HFFc6 (cell line): ENCODE measurements at places on chromosomes 7 and 10. TPM values are rescaled to one million over a fixed set of nuclear protein-coding genes. Genes with fewer than 3 reads are reported as not detected.

- no peak overlapping the region for H3K27ac ChIP-seq
- H3K4me3 ChIP-seq = no peak overlapping the region
- peaks cover 9% of the 10 kb centered on the region for H3K27me3 ChIP-seq
- H3K36me3 ChIP-seq = no peaks in the 10 kb centered on the region
Measured at GRCh38 chr7:2886391-2886790, 42.3 kb upstream of the GNA12 start.

GRCh38 chr7:92504563-92504962 lies 23.8 kb downstream of the PEX1 start:
- H3K27me3 ChIP-seq = no peaks in the 10 kb centered on the region
- no peaks in the 10 kb centered on the region for H3K4me1 ChIP-seq
- DNase-seq = no peak
- H3K36me3 ChIP-seq = 0 out of 2 replicates have a peak, but pooled peaks cover 11% of the 10 kb centered on the region

Gene PNLIPRP3
- total RNA-seq = not detected in 3 replicates

GRCh38 chr7:72308986-72309385 lies 103.2 kb downstream of the CALN1 start:
- H3K4me3 ChIP-seq = no peak overlapping the region
- peaks cover 1% of the 10 kb centered on the region; the same call in 1 of the 2 replicates for H3K27me3 ChIP-seq
- H3K4me1 ChIP-seq = no peaks in the 10 kb centered on the region
- H3K36me3 ChIP-seq = no peaks in the 10 kb centered on the region
- H3K27ac ChIP-seq = no peak overlapping the region
- no peak for DNase-seq

GRCh38 chr10:59003203-59003602 lies 173.2 kb upstream of the PHYHIPL start:
- peaks cover 11% of the 10 kb centered on the region for H3K27me3 ChIP-seq
- H3K27ac ChIP-seq = no peak overlapping the region
- H3K4me3 ChIP-seq = no peak overlapping the region
- no peak for DNase-seq

GRCh38 chr10:117241541-117242462 lies 888 bp downstream of the SLC18A2 start:
- H3K27me3 ChIP-seq = peaks cover 45% of the 10 kb centered on the region
- H3K4me1 ChIP-seq = peaks cover 7% of the 10 kb centered on the region
- no peak overlapping the region for H3K27ac ChIP-seq
- H3K36me3 ChIP-seq = no peaks in the 10 kb centered on the region

DNA sequence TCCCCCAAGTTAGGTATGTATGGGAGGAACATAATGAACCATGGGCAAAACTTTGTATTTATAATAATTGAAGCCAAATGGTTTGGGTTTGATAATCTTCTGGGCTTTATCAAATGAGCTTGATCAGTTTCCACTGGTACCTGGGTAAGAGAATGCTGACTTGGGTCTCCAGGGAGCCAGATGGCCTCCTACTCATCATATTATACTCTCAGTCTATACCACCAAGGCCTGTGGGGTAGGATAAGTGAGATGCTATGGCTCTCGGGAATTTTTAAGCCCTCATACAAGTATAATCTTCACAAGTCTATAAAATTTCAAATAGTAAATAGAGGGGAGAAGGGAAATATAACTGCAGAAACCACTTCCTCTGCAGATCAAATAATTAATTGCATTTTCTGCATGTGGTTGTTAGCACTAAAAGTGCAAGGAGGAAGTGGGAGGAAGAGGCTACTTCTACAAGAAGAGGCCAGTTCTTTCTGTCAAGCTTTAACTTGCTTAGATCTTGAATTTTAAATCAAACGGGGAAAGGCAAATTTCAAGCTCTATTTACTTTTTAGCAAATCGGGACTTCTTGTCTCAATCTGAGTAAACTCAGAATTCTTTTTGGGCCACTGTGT lies 349.0 kb downstream of the SORCS1 start:
- H3K4me1 ChIP-seq = no peaks in the 10 kb centered on the region
- H3K27ac ChIP-seq = no peak overlapping the region
- H3K27me3 ChIP-seq = no peaks in the 10 kb centered on the region

- H3K4me1 ChIP-seq = peaks cover 13% of the 10 kb centered on the region
- DNase-seq = no peak
- no peaks in the 10 kb centered on the region; the same call in 1 of the 2 replicates for H3K27me3 ChIP-seq
- no peak overlapping the region for H3K27ac ChIP-seq
Measured at GRCh38 chr7:112053737-112054069, 152.5 kb downstream of the DOCK4 start.

- no peaks in the 10 kb centered on the region for H3K36me3 ChIP-seq
- no peak overlapping the region for H3K4me3 ChIP-seq
- peaks cover 47% of the 10 kb centered on the region for H3K4me1 ChIP-seq
- no peaks in the 10 kb centered on the region; the same call in 1 of the 2 replicates for H3K27me3 ChIP-seq
- DNase-seq = no peak
- no peak overlapping the region for H3K27ac ChIP-seq
Measured at GRCh38 chr7:128710481-128710880, 28.7 kb upstream of the CALU start.

Gene FAM170B
- total RNA-seq = not detected in 3 replicates

- no peak overlapping the region for H3K27ac ChIP-seq
- no peaks in the 10 kb centered on the region for H3K36me3 ChIP-seq
- DNase-seq = no peak
- H3K4me3 ChIP-seq = no peak overlapping the region
Measured at GRCh38 chr7:14960721-14961120, 58.2 kb upstream of the DGKB start.

GRCh38 chr10:52949899-52950298 lies 177.3 kb upstream of the MBL2 start:
- no peak for DNase-seq
- H3K4me1 ChIP-seq = no peaks in the 10 kb centered on the region
- no peaks in the 10 kb centered on the region; the same call in 1 of the 2 replicates for H3K27me3 ChIP-seq
- no peaks in the 10 kb centered on the region for H3K36me3 ChIP-seq
- H3K4me3 ChIP-seq = no peak overlapping the region

Gene CPN1
- not detected in 3 replicates for total RNA-seq

GRCh38 chr10:125160856-125161706 lies 718 bp upstream of the CTBP2 start:
- H3K4me1 ChIP-seq = peaks cover 18% of the 10 kb centered on the region
- H3K27me3 ChIP-seq = peaks cover 4% of the 10 kb centered on the region; the same call in 1 of the 2 replicates
- peak overlapping the region; percentile 82 for H3K27ac ChIP-seq
- no peaks in the 10 kb centered on the region; the same call in 1 of the 2 replicates for H3K36me3 ChIP-seq

- H3K27me3 ChIP-seq = peaks cover 18% of the 10 kb centered on the region
- H3K4me3 ChIP-seq = no peak overlapping the region
- H3K36me3 ChIP-seq = no peaks in the 10 kb centered on the region; the same call in 1 of the 2 replicates
- no peaks in the 10 kb centered on the region for H3K4me1 ChIP-seq
Measured at GRCh38 chr10:132113206-132113605, 47.5 kb downstream of the JAKMIP3 start.

GRCh38 chr10:80662429-80663261 lies 124.9 kb downstream of the SH2D4B start:
- H3K27ac ChIP-seq = peak overlapping the region; percentile 59
- H3K4me1 ChIP-seq = peaks cover 9% of the 10 kb centered on the region; the same call in 1 of the 2 replicates
- no peaks in the 10 kb centered on the region for H3K36me3 ChIP-seq
- H3K27me3 ChIP-seq = peaks cover 5% of the 10 kb centered on the region; the same call in 1 of the 2 replicates
- DNase-seq = peak; percentile 81
- H3K4me3 ChIP-seq = peak overlapping the region; percentile 84

Gene RNF133
- total RNA-seq = not detected in 2 replicates

GRCh38 chr10:117341061-117341460 lies 34.2 kb downstream of the PDZD8 start:
- H3K36me3 ChIP-seq = peaks cover 4% of the 10 kb centered on the region; the same call in 1 of the 2 replicates
- peaks cover 3% of the 10 kb centered on the region; the same call in 1 of the 2 replicates for H3K27me3 ChIP-seq
- no peak overlapping the region for H3K27ac ChIP-seq
- no peak for DNase-seq

- no peaks in the 10 kb centered on the region for H3K27me3 ChIP-seq
- peaks cover 13% of the 10 kb centered on the region for H3K4me1 ChIP-seq
- H3K4me3 ChIP-seq = no peak overlapping the region
- H3K27ac ChIP-seq = no peak overlapping the region
- no peaks in the 10 kb centered on the region for H3K36me3 ChIP-seq
Measured at GRCh38 chr10:51244309-51244708, 170.0 kb downstream of the PRKG1 start.

GRCh38 chr10:71090801-71091200 lies 121.6 kb upstream of the UNC5B start:
- H3K27ac ChIP-seq = no peak overlapping the region
- H3K4me1 ChIP-seq = no peaks in the 10 kb centered on the region
- no peaks in the 10 kb centered on the region for H3K36me3 ChIP-seq

DNA sequence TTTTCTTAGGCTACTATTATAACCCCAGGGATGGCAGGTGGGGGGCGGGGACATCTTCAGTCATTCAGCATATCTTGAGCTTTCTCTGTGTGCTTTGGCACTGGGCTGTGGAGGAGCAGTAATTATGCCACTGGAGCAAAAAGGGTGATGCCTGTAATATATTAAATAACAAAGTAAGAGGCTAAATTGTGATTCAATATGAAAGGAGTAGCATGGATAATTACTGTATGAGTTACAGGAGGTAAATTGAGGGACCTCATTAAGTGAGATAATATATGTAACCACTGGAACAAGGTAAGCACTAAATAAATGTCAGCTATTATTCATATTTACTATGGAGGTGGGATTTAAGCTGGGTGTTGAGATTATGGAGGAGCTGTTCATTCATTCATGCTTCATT lies 3.3 kb upstream of the STN1 start:
- DNase-seq = no peak
- H3K27me3 ChIP-seq = peaks cover 2% of the 10 kb centered on the region; the same call in 1 of the 2 replicates
- H3K4me1 ChIP-seq = peaks cover 22% of the 10 kb centered on the region
- no peaks in the 10 kb centered on the region; the same call in 1 of the 2 replicates for H3K36me3 ChIP-seq
- H3K27ac ChIP-seq = no peak overlapping the region

Gene HOXA2
- total RNA-seq = 0.11 to 0.14 TPM in 2 of 3 replicates, not detected in the other

DNA sequence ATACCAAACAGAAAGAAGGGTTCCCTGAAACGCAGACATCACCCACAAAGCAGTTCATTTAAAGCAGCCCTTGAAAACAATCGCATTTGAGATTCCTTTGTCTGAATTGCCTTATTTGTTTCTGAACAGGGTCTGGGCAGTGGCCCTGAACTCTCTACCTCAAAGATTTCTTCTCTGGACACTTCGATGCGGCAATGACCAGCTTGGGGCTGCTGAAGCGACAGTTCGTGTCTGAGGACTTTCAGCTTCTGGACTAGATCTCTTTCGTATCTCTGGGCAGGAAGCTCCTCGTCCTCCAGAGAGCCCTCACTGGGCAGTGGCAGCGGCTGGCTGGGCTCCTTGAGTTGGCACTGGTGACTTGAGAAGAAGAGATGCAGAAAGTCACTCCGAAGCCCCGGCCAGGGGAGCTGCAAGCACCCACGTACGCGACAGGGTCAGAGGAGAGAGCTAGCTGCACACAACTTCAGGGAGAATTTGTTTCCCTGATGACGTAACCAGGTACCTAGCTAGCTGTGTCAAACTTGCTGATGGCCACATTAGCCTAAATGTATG lies 96.3 kb downstream of the SMURF1 start:
- DNase-seq = no peak
- peaks cover 59% of the 10 kb centered on the region for H3K36me3 ChIP-seq
- H3K4me1 ChIP-seq = peaks cover 29% of the 10 kb centered on the region
- H3K27ac ChIP-seq = no peak overlapping the region

DNA sequence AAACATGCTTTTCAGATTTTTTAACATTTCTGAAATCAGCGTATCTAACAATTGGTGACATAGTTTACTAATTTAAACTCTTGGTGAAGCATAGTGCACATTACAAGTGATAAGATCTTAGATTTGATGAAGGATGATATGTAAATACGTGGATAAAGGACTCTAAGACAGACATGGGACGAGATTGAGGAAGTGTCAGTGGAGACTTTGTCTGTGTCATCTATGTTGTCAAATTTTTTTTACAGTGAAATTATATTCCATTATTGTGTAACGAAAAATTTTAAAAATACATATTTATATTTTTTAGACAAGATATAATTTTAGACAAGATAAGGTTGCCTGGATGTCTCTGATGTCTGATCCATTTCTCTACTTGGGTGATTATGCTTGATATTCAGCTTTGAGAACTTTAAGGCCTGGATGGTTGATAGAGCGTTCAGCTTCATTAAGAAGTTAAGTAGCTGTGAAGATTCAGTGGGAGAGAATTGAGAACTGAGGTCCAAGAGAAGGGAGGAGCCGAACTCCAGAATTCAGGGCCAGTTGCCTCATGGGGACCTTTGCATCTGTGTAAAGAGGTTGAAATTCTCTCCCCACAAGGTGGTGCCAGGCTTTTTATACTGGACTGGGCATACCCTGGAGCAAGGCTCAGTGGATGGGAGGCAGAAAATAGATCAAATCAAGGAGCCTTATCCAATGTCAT lies 62.7 kb downstream of the KAT6B start:
- peak; percentile 18 for DNase-seq
- no peaks in the 10 kb centered on the region for H3K27me3 ChIP-seq
- peaks cover 26% of the 10 kb centered on the region for H3K4me1 ChIP-seq
- H3K36me3 ChIP-seq = no peaks in the 10 kb centered on the region; the same call in 1 of the 2 replicates

DNA sequence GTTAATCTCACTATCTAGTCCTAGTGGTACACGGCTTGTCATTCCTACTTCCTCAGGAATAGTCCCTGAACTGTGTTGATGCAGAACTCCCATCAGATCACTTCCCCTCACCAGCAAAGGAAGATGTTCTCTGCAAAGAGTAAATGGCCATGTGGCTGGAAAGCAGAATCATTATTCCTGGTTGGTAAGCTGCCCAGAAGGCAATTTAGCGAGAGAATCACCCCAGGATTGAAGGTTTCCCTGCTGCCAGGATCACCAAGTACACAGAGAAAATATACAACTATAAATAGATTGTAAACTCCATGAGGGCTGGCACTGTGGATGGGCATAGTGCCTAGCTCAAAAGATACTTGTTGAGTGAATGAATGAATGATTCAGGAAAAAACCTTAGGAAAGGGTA lies 115.0 kb downstream of the GFRA1 start:
- H3K4me1 ChIP-seq = peaks cover 13% of the 10 kb centered on the region
- no peaks in the 10 kb centered on the region for H3K36me3 ChIP-seq
- no peak overlapping the region for H3K27ac ChIP-seq

Gene NEBL
- not detected in 3 replicates for total RNA-seq
